Endodermal cell (in vitro differentiated cells): ENCODE measurements at places on chromosomes 4 and X.

DNA sequence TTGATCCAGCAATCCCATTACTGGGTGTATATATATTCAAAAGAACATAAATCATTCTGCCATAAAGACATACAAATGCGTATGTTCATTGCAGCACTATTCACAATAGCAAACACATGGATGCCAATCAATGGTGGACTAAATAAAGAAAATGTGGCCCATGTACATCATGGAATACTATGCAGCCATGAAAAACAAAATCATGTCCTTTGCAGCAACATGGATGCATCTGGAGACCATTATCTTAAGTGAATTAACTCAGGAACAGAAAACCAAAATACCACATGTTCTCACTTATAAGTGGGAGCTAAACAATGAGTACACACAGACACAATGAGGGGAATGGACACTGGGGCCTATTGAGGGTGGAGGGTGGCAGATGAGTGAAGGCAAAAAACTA lies 81.6 kb downstream of the ABCB7 start:
- no peak for DNase-seq

- no peak for DNase-seq
Observed at GRCh38 chr4:19005211-19005610, 983.7 kb upstream of the LCORL start.

GRCh38 chr4:40586729-40587128 lies 42.9 kb downstream of the RBM47 start:
- no peak for DNase-seq

DNA sequence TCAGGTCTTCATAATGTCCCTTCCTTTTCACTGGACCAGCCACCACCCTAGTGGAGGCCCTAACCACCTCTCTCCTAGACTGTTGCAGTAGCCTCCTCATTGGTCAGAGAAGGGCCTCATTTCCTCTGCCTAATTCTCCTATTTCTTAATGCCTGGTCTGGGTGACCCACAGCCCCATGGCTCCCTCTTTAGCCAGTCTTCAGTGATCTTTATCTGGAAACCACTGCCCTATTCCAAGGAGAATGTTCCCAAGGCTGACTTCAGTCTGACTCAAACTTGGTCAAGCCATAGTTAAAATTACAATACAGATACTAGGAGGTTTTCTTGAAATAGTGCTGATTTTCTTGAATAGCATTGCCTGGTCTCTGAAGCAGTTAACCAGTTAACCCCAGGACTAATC lies 53.6 kb upstream of the PRPS1 start:
- no peak for DNase-seq

- peak; percentile 60 for DNase-seq
Observed at GRCh38 chr4:120874792-120875774, 47.4 kb downstream of the PRDM5 start.

DNA sequence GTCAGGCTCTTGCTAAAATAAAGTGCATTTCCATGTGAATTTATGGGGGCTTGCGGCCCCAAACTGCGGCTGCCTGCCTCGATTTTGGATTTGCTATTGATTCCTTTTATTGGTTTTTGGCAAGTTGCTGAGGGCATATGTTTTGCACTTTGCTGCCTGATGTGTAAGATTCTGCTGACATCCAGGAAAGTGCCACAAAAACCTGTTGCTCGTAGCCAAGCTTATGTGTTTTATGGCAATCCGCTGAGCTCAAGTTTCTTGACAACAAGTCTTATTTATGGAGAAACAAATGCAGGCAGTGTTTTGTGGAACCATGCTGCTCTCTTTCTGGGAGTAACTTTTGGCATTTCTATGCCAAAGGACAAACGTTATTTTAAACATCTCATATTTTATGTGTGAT lies 97.3 kb upstream of the DDIT4L start:
- DNase-seq = no peak

DNA sequence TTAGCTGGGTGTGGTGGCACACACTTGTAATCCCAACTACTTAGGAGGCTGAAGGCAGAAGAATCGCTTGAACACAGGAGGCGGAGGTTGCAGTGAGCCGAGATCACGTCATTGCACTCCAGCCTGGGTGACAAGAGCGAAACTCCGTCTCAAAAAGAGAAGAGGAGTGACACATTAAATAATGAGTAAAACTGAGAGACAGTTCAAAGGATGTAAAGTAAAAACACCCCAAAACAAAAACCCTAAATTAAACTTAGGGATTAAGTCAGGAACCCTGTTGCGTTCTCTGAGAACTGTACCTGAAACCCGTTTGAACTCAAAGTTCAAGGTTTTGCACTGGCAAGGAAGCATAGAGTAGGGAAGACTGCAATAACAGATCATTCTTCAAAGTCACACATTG lies 141.7 kb downstream of the BRWD3 start:
- no peak for DNase-seq

DNA sequence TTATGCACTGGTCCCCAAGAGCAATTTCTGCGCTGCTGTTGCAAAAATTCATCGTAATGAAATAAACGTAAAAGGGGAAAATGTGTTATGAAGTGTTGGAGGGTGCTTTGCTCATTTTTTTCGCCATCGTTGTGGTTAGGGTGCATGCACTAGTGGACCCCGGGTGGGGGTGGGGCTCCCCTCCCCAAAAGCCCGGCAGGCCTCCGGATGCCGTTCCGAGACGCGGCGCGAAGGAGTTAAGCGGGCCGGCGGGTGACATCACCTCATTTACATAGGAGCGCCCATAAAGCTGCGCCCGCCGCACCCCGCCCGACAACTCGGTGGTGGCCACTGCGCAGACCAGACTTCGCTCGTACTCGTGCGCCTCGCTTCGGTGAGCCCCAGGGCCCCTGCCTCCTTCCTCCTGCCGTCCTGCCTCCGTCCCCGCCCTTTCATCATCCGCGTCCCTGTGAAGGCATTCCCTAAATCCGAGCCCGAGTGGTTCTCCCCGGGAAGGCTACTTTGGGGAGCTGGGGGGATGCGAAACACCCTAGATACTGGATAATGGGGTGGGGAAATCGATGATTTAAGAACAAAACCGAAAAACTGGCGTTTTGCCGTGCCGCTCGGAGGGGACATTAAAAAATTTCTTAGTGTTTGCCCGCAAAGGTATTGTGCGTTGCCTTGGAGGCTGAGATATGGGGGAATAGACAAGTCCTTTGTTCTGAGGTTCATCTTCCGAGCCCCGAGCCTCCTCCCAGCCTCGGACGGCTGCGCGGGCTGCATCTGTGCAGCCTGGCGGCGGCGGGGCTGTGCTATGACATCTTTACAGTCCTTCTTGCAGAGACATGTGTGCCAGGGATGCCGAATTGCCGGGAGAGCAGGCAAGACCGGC lies at the start of gene TMSB4X:
TSS of gene TMSB4X (plus strand) at position 315 of the 874 bp plus-strand sequence.
- peak; percentile 96 for DNase-seq

DNA sequence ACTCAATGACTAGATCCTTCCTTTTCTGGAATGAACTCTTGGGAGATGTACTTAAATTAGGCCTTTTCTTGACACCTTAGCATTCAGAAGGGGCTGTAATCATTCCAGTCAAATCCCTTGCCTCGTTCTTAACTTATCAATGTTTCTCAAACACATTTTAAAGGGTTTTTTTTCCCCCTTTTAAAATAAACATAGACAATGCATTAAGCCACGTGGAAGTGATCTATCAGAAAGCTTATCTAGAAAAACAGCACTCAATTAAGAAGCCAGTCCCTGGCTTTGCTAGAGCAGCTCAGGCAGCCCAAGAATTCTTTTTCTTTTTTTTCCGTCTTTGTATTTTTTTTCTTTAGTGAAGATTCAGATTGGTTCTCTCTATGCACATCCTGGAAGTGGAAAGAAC lies 118.2 kb downstream of the PCDH7 start:
- no peak for DNase-seq

- no peak for DNase-seq
Observed at GRCh38 chrX:96094616-96095015, 590.0 kb upstream of the DIAPH2 start.

DNA sequence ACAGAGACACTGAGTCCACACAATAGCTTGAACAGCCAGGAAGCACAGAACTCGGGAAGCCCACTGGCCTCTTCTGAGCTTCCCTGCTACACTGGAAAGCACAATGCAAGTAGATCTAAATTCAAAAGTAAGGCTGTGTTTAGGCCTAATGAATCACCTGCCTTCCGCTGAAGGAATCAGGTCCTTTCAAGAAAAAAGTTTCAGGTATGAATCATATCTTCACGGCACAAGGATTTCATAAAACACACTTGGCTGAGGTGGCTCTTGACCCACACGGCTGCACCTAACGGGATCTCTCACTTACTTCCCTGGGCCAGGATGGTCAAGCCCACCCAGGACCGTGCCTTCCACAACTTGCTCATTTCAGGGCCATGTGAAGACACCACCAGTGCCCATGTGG lies 59.3 kb downstream of the IRF2 start:
- no peak for DNase-seq

GRCh38 chr4:139007640-139008039 lies 7.9 kb upstream of the NOCT start:
- no peak for DNase-seq

DNA sequence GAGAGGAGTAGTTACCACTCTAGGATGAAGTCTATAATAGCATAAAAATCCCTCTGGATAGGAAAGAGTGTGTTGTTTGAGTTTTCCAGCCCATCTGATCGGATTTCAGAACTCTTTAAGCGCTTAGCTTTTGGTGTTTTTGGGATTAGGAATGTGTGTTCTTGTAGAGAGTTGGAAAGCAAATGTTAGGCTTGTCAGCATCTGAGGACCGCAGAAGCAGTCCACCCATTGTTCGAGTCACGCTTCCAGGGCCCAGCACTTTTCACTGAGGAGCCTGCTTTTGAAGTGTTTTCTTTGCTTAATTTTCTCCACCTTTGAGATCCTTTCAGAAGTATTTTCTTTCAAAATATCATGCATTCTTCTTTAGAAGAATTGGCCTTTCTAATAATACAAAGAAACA lies 306.2 kb downstream of the TENM3 start:
- no peak for DNase-seq

- no peak for DNase-seq
Observed at GRCh38 chr4:111869339-111869738, 275.9 kb upstream of the FAM241A start.

DNA sequence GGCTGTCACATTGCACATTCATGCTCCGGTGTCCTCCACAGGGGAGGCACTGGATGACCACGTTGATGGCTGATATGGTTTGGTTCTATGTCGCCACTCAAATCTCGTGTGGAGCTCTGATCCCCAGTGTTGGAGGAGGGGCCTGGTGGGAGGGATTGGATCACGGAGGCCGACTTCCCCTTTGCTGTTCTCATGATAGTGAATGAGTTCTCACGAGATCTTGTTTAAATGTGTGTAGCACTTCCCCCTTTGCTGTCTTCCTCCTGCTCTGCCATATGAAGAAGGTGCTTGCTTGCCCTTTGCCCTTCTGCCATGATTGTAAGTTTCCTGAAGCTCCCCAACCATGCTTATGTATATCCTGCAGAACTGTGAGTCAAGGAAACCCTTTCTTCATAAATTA lies 22.3 kb upstream of the NAT8L start:
- DNase-seq = no peak

DNA sequence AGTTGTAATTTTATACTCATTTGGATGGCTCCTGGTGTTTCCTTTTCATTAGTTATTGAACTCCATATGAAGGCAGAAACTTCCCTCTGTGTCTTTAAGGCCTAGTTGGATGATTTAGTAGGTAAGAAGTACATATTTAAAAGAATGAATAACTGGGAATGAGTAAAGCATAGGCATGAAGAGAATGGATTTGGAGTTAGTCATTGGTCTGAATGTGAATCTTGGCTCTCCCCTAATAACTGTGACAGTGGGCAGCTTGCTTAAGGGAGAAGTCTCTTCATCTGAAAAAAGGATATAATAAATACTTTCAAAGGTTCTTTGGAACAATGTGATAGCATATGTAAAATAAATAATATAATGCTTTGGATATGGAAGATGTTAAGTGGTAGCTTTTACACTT lies 13.2 kb downstream of the SNX25 start:
- no peak for DNase-seq
